ENCODE measurements at places on chromosomes 2 and 18.
A peak's percentile ranks its signal among the peaks of the same experiment; 100 is the strongest.

- no peak for DNase-seq
Observed at GRCh38 chr2:159711562-159712142, 654 bp upstream of the MARCHF7 start.

- no peak for DNase-seq
Observed at GRCh38 chr2:43540021-43540779, 55.6 kb downstream of the THADA start.

DNA sequence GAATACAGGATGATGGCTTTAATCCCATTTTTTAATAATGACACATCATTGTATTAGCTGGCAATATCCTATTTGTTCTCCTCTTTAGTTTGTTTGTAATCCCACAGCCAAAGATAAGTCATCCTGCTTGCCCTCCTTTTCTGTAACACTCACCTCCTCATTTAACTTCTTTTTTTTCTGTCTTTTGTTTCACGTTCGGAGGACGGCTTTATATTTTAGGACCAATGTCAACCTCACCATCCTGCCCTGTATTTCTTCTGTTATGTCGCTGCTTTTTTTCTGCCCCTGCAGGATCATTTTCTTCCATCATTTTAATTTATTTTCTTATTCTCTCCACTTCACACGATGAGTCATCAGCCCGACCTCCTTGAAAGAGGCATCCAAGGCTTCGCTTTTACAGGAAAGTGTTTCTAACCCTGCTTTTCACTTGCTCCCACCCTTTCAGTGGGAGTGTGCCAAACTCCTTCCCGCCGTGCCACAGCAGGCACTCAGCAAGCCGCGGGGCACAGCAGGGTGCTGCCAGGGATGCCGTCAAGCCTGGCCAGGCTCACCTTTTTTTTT lies 11.4 kb downstream of the RAB31 start:
- no peak for DNase-seq

DNA sequence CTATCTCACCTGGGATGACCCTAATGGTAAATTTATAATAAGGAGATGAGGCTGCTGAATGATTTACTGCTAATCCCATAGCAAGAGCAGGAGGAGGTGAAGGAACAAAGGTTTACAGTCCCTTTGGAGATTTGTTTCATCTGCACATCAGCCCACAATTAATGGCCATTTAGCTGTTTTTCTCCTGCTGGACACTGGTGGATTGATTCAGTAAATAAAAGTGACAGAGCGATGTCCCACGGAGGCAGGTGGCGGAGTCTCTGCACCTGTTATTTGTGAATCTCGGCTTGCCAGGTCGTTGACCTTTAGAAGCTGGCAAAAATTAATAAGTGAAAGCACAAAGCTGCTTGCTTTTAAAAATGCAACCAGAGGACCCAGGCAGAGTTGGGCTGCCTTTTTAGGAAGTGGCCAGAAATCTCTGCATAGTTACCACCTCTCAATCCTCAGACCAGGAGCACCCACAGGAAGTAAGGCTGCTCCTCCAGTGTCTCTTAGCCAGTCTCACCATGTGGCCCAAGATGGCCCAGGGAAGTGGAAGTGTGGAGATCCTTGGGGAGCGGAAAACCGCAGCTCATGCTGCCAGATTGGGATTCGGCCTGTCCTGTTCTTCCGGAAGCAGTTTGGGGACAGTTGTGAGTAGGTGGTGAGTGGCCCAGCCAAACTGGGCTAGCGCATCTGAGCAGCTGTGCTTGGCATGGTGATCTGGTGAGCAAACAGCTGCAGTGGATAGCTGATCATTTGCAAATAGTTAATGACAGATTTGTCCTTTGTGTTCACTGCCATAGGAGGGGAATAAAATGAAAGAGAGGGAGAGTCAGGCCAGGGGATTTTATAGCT lies 1005.7 kb upstream of the PIK3C3 start:
- no peak for DNase-seq

- peak; percentile 17 for DNase-seq
Observed at GRCh38 chr2:241218131-241219029, 29.9 kb downstream of the ANO7 start.

DNA sequence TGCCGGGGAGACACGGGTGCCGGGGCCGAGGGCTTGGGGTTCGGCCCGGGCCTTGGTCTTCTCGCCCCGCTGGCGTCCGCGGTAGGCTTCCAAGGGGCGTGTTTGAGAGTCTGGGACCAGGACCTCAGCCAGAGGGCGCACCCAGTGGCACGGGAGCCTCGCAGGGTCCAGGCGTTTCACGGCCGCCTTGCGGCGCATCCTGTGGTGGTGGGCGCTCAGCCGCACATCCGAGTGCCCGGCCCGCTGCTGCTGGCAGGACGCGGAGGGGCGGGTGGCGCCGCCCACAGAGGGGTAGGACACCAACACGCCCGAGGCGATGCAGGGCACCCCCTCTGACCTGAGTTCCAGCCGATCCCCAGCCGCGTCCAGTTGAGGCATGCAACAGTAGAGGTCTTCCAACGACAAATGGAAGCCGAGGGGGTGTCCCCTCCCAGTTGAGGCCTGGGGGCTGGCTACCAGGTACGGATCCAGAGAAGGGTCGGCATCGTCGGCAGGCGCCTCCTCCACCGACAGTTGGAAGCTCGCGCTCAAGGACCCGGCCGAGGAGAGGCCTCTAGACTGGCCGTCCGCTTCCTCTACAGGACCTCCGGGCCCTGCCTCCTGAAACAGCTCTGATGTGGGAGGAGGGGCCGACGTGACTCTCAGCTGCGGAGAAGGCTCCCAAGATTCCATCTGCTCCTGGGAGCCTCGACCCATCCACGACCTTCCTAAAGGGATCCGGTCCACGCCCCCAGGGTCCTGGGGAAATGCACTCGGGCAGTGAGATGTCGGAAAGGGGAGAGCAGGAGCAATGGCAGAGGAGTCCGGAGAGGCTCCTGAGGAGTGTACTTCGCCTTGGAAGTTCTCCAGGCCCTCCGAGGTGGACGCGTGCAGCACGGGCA lies 6.3 kb downstream of the C2orf81 start:
- DNase-seq: no peak

- DNase-seq: no peak
Observed at GRCh38 chr2:181957668-181958067, 28.0 kb upstream of the PPP1R1C start.

GRCh38 chr2:85669549-85669948 lies 1.6 kb upstream of the SFTPB start:
- DNase-seq: no peak

DNA sequence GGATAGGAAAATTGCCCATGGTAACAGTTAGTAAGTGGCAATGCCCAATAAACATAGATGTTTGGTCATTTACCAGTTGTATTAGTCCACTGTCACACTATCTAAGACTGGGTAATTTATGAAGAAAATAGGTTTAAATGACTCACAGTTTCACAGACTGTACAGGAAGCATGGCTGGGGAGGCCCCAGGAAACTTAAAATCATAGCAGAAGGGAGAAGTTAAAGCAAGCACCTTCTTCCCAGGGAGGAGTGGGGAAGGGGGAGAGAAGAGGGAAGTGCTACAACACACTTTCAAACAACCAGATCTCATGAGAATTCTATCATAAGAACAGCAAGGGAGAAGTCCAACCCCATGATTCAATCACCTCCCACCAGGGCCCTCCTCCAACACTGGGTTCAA lies 23.4 kb downstream of the NR4A2 start:
- no peak for DNase-seq

GRCh38 chr18:31633392-31634330 lies 42.0 kb downstream of the TTR start:
- no peak for DNase-seq

GRCh38 chr18:69900941-69901340 lies 46.7 kb downstream of the CD226 start:
- DNase-seq: no peak

GRCh38 chr18:45954070-45954934 lies 12.8 kb downstream of the EPG5 start:
- DNase-seq: no peak

- DNase-seq: no peak
Observed at GRCh38 chr2:42270757-42271156, 90.3 kb downstream of the COX7A2L start.

DNA sequence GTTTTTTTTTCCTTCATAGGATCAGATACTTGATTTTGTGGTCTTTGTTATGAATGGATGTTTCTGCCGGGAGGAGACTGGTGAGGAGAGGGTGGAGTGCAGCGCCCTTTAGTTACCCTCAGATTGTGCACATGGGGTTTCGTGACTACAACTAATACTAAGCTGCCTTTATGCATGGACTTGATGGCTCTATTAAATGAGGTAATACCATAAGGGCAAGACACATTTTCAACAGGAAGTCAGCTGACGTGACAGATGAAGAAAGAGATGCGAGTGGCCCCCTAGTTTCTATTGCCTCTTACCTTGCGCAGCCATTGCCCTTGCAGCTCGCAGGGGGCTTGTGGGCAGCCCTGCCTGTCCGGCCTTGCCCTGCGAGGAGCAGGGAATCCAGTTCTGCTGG lies 24.4 kb downstream of the ZNF407 start:
- DNase-seq: no peak

GRCh38 chr2:102773149-102773705 lies 11.4 kb downstream of the TMEM182 start:
- DNase-seq: no peak

DNA sequence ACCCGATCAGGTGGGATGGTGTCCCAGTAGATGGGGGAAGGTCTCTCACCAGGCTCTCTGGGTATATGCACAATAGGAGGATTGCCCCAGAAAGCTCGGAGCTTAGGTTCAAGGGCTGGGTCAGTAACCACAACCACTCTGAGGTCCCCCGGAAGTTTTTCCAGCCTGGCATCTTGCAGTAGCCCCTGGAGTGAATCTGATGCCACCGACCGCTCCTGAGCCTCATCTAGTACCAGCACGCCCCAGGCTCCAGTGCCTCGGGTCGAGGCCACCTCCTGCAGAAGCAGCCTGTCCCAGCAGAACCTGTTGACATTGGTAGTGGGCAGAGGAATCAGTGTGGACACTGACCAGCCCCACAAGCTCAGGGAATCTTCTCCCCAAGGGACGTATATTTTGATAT lies 2.0 kb downstream of the DQX1 start:
- DNase-seq: no peak

DNA sequence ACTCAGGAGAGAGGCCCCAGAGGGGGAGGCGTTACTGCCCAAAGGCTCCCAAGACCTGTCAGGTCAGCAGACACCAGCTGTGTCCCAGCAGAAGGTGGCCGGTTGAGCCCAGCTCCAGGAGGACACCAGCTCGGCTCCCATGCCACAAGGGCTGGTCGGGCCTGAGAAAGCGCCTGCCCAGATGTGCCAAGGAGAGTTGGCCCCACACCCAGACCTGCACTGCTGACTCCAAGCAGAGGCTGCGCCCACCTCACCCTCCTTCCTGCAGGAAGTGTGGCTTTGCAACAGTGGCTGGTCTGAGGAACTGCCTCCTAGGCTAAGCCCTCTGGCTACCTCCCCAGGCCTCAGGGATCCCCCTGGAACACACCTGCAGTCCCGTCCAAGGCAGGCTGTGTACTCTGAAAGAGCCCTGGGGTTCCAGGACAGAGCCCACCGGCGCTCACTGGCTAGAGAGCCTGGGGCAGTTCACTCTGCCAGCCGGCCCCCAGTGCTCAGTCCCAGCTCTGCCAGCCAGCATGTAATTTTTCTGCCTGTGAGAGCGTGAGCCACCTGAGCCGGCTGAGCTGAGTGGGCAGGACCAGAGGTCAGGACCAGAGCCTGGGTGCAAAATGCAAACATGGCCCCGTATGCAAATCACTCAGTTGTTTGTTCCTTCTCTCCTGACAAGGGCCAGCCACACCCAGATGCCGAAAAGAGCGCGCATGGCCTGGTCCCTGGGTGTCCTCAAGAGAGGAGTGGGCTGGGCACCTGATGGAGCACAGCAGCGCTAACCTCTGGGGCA lies 36.9 kb upstream of the PTMA start:
- no peak for DNase-seq

DNA sequence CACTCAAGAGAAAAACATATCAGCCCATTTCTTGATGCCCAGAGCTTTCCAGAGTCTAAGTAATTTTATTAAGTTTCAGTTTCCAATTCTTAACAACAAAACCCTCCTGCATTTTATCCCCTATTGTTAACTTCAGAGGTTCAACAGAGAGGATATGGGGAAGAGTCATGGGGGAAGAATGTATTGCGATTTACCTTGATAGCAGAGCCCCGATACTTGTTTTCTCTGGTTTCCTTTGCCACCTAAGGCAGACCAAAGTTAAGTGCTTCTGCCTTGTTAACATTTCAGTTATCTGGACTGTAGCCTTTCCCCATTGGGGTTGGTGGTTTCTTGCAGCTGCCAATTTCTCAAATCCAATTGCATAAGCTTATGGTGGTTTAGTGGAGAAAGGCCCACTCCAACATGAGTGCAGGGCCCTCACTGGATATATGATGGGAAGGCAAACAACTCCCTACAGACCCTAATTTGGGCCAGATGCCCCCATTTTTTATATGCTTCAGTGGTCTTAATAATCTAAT lies 82.0 kb upstream of the ITGB6 start:
- DNase-seq: no peak

- DNase-seq: no peak
Observed at GRCh38 chr2:120824246-120824645, 88.6 kb downstream of the GLI2 start.

DNA sequence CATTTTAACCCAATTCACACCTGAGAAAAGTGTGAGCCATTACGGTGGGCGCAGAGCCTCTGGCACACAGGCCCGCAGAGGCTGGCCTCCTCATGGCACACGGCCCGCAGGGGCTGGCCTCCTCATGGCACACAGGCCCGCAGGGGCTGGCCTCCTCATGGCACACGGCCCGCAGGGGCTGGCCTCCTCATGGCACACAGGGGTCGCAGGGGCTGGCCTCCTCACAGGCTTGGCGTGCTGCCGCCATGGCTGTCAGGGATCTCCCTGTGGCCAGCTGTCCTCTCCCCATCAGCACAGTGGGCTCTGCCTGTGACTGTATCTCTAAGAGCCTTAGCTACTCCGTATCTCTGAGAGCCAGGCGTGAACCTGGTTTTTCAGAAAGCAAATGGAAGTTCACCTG lies 24.6 kb downstream of the ANO7 start:
- no peak for DNase-seq

Measured in activated T-helper 1 cell treated with anti-CD3 and anti-CD28 coated beads, Interleukin-2, amount 50 U/mL, for 16 hours (primary cell).